Activated CD8-positive, alpha-beta memory T cell treated with anti-CD3 and anti-CD28 coated beads, Interleukin-2, amount 50 U/mL, for 48 hours (primary cell): ENCODE measurements at places on chromosomes 1 and 21.

GRCh38 chr1:41023279-41023990 lies 1.9 kb upstream of the SLFNL1 start:
- no peak for DNase-seq

GRCh38 chr21:29938776-29939103 lies 1.1 kb downstream of the GRIK1 start:
- no peak for DNase-seq

DNA sequence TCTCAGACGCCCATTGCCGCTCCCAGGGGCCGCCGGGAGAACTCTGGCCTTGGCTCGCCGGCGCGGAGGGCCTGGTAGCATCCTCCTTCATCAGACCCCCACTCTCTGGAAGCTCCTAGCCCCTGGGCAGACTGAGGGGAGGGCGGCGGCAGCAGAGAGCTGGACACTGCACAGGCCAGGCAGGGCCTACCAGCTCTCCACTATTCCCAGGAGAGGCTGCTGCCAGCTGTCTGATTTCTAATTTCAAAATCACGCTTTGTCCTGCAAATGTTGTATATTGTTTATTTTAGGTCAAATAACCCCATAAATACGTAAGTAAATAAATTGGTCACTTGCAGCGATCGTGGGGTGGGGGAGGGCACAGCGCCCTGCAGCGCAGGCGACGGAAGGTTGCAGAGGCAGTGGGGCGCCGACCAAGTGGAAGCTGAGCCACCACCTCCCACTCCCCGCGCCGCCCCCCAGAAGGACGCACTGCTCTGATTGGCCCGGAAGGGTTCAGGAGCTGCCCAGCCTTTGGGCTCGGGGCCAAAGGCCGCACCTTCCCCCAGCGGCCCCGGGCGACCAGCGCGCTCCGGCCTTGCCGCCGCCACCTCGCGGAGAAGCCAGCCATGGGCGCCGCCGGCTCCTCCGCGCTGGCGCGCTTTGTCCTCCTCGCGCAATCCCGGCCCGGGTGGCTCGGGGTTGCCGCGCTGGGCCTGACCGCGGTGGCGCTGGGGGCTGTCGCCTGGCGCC lies at the start of gene MTARC1:
MTARC1 (plus strand) TSS at position 577 of the 732 bp plus-strand sequence; CDS start at position 609, 32 bp downstream.
- DNase-seq: no peak

DNA sequence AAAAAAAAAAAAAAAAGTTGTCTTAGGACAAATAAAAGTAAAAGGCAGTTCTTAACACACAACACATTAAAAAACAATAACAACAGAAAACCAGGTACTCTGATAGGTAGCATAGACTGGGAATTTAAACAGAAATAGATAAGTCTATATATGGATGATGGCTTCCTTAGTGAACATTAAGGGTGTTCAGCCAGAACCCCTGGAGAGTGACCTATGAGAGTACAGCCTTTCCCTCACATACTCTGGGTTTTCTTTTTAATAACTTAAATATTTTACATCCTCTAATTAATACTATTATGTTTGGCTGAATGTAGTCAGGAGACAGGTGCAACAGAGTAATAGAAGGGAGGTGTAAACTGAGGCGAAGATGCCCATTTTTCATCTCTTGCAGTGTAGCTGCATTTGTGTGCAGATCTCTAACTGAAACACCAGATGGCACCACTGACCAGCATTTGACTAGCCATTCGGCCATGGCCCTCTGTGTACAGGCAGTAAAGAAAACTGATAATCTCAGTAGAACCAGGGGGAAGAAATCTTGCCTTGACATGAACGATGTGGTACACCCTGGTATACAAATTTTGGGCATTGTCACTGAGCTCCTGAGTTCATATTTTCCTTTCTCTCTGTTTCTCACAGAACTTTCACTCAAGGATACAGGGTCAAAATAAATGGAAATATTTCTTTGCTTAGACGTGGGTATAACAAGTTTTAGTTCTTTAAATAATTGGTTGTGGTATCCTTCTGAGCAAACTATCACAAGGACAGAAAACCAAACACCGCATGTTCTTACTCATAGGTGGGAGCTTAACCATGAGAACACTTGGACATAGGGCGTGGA lies 7.6 kb downstream of the TTF2 start:
- no peak for DNase-seq

GRCh38 chr1:69221524-69221923 lies 346.2 kb upstream of the LRRC7 start:
- no peak for DNase-seq

DNA sequence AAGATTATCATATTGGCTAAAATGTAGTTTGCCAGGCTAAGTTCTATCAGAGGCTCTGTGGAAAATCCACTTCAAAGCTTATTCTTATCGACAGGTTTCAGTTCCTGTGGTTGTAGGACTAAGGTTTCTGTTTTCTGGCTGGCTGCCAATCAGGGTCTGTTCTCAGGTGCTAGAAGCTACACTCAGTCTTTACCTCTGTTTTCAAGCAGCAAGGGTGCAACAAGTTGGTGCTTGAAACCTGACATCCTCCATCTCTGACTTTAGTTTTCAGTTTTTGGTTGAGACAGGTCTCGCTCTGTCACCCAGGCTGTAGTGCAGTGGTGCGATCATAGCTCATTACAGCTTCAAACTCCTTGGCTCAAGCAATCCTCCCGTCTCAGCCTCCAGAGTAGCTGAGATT lies 15.3 kb upstream of the TMCO2 start:
- DNase-seq: peak; percentile 77

DNA sequence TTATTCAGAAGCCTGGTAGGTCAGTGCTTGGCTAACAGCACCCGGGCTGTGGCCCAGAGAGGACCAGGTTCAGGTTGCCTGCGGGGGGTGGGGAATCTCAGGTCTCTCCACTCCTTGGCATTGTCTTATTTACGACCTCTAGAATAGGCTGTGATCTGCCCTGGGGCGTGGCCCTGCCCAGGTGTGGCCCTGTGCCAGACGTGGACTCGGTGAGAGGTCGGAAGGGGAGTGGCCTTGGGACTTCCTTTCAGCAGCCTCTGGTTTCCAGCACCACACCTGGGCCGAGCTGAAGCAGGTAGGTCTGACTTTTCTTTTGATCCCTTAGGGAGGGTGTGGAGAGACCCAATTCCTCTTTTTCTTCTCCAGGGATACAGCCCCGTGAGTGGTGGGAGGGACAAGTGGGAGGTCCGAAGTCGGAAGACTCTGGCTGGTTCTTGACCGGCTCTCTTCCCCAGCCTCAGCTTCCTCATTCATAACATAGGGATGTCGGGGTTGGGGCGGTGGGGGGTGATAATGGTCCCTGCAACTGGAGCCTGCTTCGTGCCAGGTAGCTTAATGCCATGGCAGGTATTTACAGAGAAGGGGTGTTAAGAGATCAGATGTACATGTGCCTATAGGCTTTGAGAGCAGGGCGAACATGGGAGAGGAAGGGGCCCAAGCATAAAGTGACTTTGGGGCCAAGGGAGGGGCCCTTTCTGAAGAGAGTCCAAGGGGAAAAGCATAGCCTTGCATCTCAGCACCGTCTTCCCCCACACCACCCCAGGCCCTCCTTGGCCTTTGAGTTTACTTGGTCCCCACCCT lies 16.5 kb downstream of the ACOT11 start:
- no peak for DNase-seq

- DNase-seq: no peak
These were observed 42.1 kb upstream of the NEGR1 start for GRCh38 chr1:72324451-72324850.

GRCh38 chr1:224259986-224260385 lies 70.0 kb downstream of the NVL start:
- no peak for DNase-seq

GRCh38 chr1:47991673-47992072 lies 5.5 kb downstream of the TRABD2B start:
- no peak for DNase-seq

DNA sequence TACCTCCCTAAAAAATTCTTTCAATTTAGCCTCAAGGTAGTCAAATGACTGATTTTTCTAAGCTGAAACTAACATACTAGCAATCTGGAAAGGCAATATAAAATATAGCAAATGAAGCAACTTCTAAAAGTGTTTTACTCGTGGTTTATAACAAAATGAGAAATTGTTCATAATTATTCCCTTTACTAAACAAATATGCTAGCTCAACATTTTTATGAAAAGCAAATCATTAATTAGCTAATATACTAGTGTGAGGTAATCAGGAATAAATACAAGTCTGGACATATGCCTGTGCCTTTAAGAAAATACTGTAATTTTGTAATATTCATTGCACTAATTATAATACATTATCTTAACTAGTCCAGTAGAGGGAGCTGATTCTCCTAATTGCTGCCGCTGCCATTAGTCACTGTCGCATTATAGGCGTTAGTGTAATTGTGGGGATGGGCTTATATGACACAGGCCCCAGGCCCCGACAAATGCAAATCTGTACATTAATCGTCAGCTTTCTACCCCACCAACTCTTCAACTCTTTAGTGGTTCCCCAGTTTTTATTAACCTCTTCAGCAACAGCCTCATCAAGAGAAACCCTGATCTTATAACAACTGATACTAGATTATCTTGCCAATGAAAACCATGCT lies 160.9 kb downstream of the GABPA start:
- no peak for DNase-seq

- no peak for DNase-seq
These were observed 91.0 kb downstream of the KCNT2 start for GRCh38 chr1:196517193-196517592.

- no peak for DNase-seq
These were observed 127.6 kb upstream of the C1orf105 start for GRCh38 chr1:172292840-172293239.

- no peak for DNase-seq
These were observed 195.5 kb upstream of the NCAM2 start for GRCh38 chr21:20802631-20803260.

DNA sequence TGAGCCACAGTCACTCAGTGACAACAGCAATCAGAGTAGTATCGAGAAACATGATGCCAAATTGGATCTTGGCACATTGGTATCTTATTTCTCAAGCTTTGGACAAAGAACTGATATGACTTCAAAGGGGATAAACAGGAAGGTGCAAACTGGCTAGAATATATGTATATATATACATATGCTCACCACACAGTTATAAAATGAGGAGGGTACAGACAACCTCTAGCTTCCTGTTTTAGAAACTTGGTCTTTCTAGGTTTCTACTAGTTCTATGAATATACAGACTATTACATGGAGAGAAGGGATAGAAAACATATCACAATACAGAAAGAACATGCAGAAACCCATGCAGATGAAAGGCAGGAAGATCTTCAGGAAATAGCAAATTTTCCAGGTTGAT lies 292.1 kb upstream of the SNX7 start:
- DNase-seq: no peak

- no peak for DNase-seq
These were observed 150.3 kb downstream of the NUF2 start for GRCh38 chr1:163471779-163472650.

GRCh38 chr1:56363007-56363770 lies 216.2 kb downstream of the PLPP3 start:
- DNase-seq: no peak

- no peak for DNase-seq
These were observed 738.4 kb downstream of the MATN1 start for GRCh38 chr1:29984862-29985605.

GRCh38 chr21:17492415-17493168 lies 20.3 kb upstream of the CXADR start:
- no peak for DNase-seq

DNA sequence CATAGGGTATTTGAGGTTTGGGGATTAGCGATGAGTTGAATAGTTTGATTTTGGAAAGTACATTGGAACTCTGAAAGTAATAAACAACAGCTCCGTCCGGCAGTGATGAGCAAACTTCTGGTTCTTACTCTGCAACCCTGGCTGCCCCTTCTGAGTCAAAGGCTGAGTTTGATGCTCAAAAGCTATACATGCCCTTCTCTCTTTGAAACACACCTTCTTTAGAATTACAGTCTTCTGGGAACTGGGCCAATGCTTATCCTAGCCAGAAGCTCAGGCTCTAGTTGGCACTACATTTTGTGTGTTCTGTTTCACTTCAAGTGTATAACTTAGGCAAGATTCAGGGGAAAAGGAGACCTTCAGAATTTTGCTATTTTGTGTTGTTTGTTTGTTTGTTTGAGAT lies 9.3 kb downstream of the AHCYL1 start:
- DNase-seq: no peak

DNA sequence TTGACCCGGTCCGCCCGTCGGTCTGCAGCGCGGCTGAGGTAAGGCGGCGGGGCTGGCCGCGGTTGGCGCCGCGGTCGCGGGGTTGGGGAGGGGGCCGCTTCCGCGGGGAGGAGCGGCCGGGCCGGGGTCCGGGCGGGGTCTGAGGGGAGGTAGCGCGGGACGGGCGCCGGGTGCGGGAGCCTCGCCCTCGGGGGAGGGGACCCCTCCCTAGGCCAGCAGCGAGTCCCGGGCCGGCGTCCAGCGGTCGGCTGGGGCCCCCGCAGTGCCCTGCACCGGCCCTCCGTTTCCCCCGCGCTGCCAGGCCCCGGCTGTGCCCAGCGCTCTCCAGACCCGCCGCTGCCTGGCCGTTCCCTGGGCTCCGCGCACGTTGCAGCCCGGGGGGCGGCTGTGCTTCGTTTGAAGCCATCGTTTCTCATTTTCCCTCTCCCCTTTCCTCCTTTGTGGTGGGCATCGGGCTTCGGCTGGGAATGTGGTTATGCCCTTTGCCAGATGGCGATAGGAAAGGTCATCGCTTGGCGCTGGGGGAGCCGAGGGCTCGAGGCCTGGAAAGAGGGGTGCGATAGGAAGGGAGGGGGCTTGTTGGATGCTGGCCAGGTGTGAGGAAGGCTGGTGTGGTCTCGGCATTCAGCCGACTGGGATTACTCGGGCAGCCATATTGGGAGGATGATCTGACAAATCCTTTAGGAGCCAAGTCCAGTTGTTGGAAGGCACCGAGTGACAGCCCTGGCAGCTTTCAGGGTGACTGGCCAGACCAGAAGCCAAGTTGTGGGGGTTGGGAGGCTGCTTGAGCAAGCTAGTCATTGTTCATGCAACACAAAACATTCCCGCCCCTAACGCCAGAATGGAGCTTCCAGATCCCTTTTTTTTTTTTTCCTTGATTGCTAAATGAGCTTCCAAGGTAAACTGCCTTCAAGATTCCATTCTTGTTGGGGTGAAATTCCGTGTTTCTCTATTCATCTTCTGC lies 753 bp downstream of the KIF1B start:
- DNase-seq: peak; percentile 67

DNA sequence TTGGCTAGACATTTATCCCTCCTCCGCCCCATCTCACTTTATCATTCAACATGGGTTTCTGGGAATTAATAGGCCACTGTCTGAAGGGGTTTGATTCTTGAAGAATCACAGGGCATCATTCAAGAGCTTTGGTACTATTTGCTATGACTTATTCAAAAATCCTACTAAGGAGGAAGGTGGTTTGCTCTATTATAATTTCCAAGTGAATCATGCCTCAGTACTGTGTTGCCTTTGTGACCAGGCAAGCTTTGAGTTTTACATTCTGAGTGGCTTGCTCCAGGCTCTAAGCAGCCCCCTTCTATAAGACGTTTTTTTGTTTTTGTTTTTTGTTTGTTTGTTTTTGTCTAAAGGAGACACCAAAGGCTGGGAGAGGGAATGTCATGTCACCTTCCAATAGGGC lies 2.6 kb downstream of the C1orf21 start:
- no peak for DNase-seq

GRCh38 chr21:17921579-17922530 lies 102.7 kb upstream of the C21orf91 start:
- no peak for DNase-seq

GRCh38 chr1:204426971-204427701 lies 15.5 kb upstream of the PPP1R15B start:
- no peak for DNase-seq

- no peak for DNase-seq
These were observed 520.5 kb downstream of the USP25 start for GRCh38 chr21:16250273-16250672.
